Neural progenitor cell (in vitro differentiated cells): ENCODE measurements at places on chromosomes 6 and 20. TPM values are rescaled to one million over a fixed set of nuclear protein-coding genes. Genes with fewer than 3 reads are reported as not detected.
A peak's percentile ranks its signal among the peaks of the same experiment; 100 is the strongest.

DNA sequence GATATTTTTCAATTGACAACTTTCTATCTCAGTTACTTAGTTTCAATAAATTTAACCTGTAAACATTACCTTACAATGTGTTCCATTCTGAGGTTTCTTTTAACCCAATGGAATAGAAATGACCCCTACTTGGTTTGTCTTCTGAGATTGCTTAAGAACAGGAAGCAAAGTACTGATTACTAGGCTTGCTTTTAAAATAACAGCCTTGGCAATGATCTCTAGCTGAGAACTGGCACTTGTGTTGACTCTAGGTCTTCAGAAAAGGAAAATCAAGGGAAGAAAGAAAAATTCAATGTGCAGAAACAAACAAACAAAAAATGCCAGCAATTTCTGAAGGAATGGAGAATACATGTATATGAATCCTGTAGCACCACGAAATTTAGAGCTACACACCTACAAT is 66.1 kb downstream of the SYNE1 start:
- no peak overlapping the region for H3K27ac ChIP-seq
- H3K4me3 ChIP-seq, result no peak overlapping the region
- H3K27me3 ChIP-seq, result no peaks in the 10 kb centered on the region
- H3K4me1 ChIP-seq, result no peaks in the 10 kb centered on the region
- DNase-seq, result no peak

GRCh38 chr6:108368431-108369030 is 73.7 kb downstream of the AFG1L start:
- H3K36me3 ChIP-seq, result peaks cover 3% of the 10 kb centered on the region
- no peak overlapping the region for H3K27ac ChIP-seq
- DNase-seq, result peak; percentile 68

The LCA5 gene
- total RNA-seq, result 10.7 and 13.2 TPM in 2 replicates

The JPH2 gene
- not detected in 2 replicates for total RNA-seq

The FOXS1 gene
- total RNA-seq, result 0.53 TPM in 1 of 2 replicates, not detected in the other

The CLPSL2 gene
- total RNA-seq, result 1.4 TPM in 1 of 2 replicates, not detected in the other

GRCh38 chr20:10603971-10604864 is 69.6 kb downstream of the JAG1 start:
- H3K27me3 ChIP-seq, result no peaks in the 10 kb centered on the region
- H3K4me1 ChIP-seq, result peaks cover 34% of the 10 kb centered on the region
- peak; percentile 91 for DNase-seq
- no peaks in the 10 kb centered on the region for H3K36me3 ChIP-seq

DNA sequence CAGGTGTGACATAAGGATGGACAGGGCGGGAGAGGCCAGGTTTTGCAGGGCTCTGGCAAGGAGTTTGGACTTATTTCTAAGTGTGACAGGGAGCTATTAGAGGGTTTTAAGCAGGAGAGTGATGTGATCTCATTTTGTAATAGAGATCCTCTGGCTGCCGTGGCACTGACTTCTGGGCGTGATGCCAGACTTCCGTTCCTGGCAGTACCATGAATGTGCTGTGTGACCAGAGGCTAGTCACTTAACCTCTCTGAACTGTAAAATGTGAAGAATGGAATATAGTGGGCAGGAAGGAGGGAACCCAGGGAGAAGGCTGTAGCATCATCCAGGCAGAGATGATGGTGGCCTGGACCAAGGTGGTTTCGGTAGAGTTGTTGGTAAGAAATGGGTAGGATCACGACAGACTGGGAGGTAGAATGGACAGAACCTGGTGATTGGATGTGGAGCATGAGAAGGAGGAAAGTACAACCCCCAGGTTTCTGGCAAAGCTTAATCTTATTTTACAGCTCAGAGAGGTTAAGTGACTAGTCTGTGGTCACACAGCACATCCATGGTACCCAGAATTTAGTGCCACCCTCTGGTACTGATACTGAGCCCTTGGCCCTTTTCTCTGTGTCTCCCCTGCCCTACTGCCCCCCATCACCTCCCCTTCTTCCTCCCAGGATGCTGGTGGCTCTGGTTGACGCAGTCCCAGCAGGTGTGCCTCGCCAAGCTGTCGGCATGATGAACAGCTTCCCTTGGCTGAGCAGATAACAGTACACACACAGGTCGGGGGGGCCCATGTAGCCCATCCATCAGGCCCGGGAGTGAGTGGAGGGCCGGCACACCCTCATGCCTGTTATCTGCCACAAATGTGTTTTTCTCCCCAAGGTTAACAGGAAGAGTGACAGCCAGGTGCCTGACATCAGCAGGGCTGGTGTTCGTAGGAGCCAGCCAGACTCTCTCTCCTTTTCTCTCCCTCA is 52.9 kb upstream of the CTNNBL1 start:
- no peaks in the 10 kb centered on the region for H3K4me1 ChIP-seq
- H3K27me3 ChIP-seq, result no peaks in the 10 kb centered on the region
- H3K4me3 ChIP-seq, result no peak overlapping the region

- H3K27me3 ChIP-seq, result no peaks in the 10 kb centered on the region
- H3K36me3 ChIP-seq, result no peaks in the 10 kb centered on the region
- H3K4me3 ChIP-seq, result no peak overlapping the region
- DNase-seq, result no peak
- peaks cover 3% of the 10 kb centered on the region for H3K4me1 ChIP-seq
- no peak overlapping the region for H3K27ac ChIP-seq
These were observed 37.6 kb upstream of the CLIC5 start for GRCh38 chr6:46053039-46053933.

GRCh38 chr6:159059141-159059540 is 14.3 kb upstream of the TAGAP start:
- H3K27ac ChIP-seq, result no peak overlapping the region
- H3K4me1 ChIP-seq, result peaks cover 4% of the 10 kb centered on the region
- H3K27me3 ChIP-seq, result peaks cover 4% of the 10 kb centered on the region
- H3K36me3 ChIP-seq, result no peaks in the 10 kb centered on the region

- H3K36me3 ChIP-seq, result no peaks in the 10 kb centered on the region
- DNase-seq, result peak; percentile 26
- no peak overlapping the region for H3K4me3 ChIP-seq
- no peaks in the 10 kb centered on the region for H3K27me3 ChIP-seq
- peaks cover 12% of the 10 kb centered on the region for H3K4me1 ChIP-seq
- H3K27ac ChIP-seq, result no peak overlapping the region
These were observed 534.8 kb downstream of the BMP2 start for GRCh38 chr20:7302250-7302649.

DNA sequence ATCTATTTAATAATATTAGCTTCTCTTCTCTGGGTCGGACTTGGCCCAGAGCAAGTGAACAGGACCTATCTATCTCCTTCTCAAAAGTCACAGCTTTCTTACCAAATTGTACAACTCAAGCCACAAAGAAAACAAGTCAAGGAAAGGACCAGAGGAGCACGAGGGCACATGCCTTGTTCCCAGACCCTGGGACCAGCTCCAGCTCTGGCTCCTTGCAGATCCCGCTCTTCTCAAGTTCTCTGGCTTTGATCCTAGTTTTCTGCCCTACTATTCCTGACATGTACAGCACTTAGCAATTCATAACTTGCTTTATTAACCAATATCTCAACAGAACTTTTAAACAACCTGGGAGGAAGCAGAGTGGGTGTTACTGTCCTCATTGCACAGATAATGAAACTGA is 185.9 kb downstream of the ESR1 start:
- no peaks in the 10 kb centered on the region for H3K36me3 ChIP-seq
- no peak for DNase-seq
- no peaks in the 10 kb centered on the region for H3K4me1 ChIP-seq
- no peaks in the 10 kb centered on the region for H3K27me3 ChIP-seq
- H3K4me3 ChIP-seq, result no peak overlapping the region
- no peak overlapping the region for H3K27ac ChIP-seq

The ARMC2 gene
- 2.9 and 3.7 TPM in 2 replicates for total RNA-seq

- no peaks in the 10 kb centered on the region for H3K4me1 ChIP-seq
- no peaks in the 10 kb centered on the region for H3K27me3 ChIP-seq
These were observed 60.1 kb downstream of the GFRA4 start for GRCh38 chr20:3603108-3603507.

GRCh38 chr6:31203345-31203979 is 33.0 kb upstream of the POU5F1 start:
- no peaks in the 10 kb centered on the region for H3K27me3 ChIP-seq
- H3K27ac ChIP-seq, result no peak overlapping the region
- no peak for DNase-seq
- H3K4me3 ChIP-seq, result no peak overlapping the region

GRCh38 chr20:50587291-50587961 is 77.2 kb downstream of the PTPN1 start:
- H3K27ac ChIP-seq, result no peak overlapping the region
- no peak overlapping the region for H3K4me3 ChIP-seq
- no peaks in the 10 kb centered on the region for H3K27me3 ChIP-seq
- H3K36me3 ChIP-seq, result no peaks in the 10 kb centered on the region
- no peak for DNase-seq

- H3K27me3 ChIP-seq, result no peaks in the 10 kb centered on the region
- no peaks in the 10 kb centered on the region for H3K36me3 ChIP-seq
- H3K4me3 ChIP-seq, result no peak overlapping the region
- H3K27ac ChIP-seq, result no peak overlapping the region
- H3K4me1 ChIP-seq, result no peaks in the 10 kb centered on the region
These were observed 76.1 kb downstream of the NKAIN2 start for GRCh38 chr6:123879749-123880148.

DNA sequence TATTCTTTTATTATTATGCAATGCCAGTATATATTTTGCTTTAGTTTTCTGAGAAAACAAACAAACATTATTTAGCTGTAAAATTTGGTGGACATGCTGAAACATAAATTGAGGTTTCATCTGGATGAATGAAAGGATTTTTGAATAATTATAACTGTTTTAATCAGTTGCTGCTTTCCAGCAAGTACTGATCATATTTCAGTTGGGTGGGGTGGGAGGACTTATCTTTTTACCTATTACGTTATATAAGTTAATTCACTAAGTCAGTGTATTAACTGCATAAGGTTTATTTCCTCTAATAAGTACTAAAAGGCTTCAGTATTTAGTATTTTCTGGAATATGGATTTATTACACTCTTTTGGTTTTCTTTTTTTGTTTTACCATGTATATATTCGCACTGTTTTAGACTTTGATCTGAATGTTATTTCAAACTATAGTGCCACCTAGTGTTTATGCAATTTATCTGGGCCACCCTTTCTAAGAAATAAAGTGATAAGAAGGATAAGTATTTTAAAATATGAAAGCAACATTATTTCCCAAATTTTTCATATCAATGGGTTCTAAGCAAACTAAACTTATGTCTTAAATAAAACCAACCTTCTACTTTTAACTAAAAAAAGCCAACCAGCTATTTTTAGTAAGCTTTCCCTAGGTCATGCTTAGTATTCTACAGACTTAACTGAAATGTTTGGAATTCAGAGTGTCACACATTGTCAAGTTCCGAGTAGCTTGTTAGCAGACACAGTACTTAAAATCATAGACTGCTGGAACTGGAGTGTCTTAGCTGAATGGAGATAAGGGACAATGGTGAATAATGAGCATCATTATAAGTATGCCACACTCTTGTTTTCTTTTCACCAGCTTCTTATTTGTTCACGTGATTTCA is 105.4 kb upstream of the MCHR2 start:
- H3K4me3 ChIP-seq, result no peak overlapping the region
- no peaks in the 10 kb centered on the region for H3K27me3 ChIP-seq
- DNase-seq, result peak; percentile 35
- no peak overlapping the region for H3K27ac ChIP-seq

The ATP9A gene
- total RNA-seq, result 17.6 and 18.2 TPM in 2 replicates

GRCh38 chr6:39263303-39264037 is 34.2 kb upstream of the KCNK5 start:
- DNase-seq, result no peak
- H3K36me3 ChIP-seq, result no peaks in the 10 kb centered on the region
- no peak overlapping the region for H3K27ac ChIP-seq
- peaks cover 11% of the 10 kb centered on the region for H3K27me3 ChIP-seq

DNA sequence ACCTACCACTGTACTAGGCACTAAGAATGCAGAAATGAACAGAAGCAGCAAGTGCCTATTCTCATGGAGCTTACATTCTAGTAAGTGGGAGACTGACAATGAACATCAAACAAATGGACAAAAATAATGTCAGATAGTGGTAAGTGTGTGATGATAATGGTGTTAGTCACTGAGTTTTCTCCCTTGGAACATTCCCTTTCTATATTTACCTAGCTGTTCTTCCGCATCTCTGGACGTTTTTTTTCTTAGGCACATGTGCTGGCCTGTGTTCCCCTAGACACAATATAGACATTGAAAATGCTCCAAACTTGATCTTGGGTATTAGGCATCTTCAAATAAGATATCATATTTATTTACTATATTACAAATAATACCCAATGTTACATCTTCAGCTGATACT is 218.1 kb upstream of the GJE1 start:
- no peaks in the 10 kb centered on the region for H3K36me3 ChIP-seq
- DNase-seq, result no peak
- peaks cover 9% of the 10 kb centered on the region for H3K4me1 ChIP-seq
- no peak overlapping the region for H3K27ac ChIP-seq
- H3K4me3 ChIP-seq, result no peak overlapping the region

The SNAI1 gene
- 1.1 and 4.0 TPM in 2 replicates for total RNA-seq

DNA sequence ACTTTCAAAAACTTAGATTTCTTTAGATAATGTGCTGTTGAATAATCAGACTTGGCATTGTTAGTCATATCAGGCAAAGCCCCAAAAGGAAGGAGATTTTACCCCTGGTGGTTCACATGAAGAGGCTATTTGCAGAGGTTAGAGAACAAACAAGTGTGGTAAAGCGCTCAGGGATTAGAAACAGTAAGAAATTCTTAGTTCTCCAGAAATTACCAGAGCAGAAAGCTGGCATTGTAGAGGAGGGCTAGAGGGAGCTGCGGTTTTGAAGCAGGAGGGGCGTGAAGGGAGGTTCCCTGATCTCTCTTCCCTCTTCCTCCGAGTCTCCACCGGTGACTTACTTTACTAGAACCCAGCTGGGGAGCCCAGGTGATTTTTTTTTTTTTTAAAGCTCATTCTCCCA is 10.2 kb downstream of the MYO6 start:
- peaks cover 6% of the 10 kb centered on the region for H3K4me1 ChIP-seq
- H3K27ac ChIP-seq, result peak overlapping the region; percentile 59
- peak; percentile 23 for DNase-seq
- H3K27me3 ChIP-seq, result no peaks in the 10 kb centered on the region
- no peak overlapping the region for H3K4me3 ChIP-seq
- no peaks in the 10 kb centered on the region for H3K36me3 ChIP-seq

- no peak for DNase-seq
- no peaks in the 10 kb centered on the region for H3K4me1 ChIP-seq
- H3K4me3 ChIP-seq, result no peak overlapping the region
These were observed 9.2 kb downstream of the CYB5R4 start for GRCh38 chr6:83868639-83869038.

DNA sequence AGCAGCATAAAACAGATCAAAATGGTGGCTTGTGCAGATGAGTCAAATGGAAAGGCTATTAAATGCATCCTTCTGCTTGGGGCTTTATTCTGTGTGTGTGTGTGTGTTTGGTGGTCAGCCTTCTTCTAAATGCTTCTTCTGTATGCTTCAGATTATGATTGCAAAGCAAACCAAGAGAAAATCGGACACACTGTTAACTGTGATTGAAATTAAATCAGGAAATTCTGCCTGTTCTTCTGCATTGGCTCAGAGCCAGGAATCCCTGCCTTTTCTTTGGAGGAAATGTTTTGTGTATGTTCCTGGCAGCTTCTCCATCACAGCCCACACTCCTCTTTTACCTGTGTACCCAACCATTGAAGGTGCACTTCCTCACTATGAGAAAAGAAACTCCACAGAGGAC is 22.3 kb upstream of the PDE10A start:
- no peak for DNase-seq
- H3K27ac ChIP-seq, result no peak overlapping the region
- no peak overlapping the region for H3K4me3 ChIP-seq
- no peaks in the 10 kb centered on the region for H3K36me3 ChIP-seq
- no peaks in the 10 kb centered on the region for H3K27me3 ChIP-seq
